ENCODE measurements at places on chromosomes 12 and 14. TPM values are rescaled to one million over a fixed set of nuclear protein-coding genes. Genes with fewer than 3 reads are reported as not detected.

The SUOX gene
- polyA plus RNA-seq, result 6.2 TPM

The RGS6 gene
- polyA plus RNA-seq, result not detected

The LDHB gene
- polyA plus RNA-seq, result 805 TPM

The IGFBP6 gene
- polyA plus RNA-seq, result 62.5 TPM

The FZD10 gene
- 4.8 TPM for polyA plus RNA-seq

The OR11H6 gene
- polyA plus RNA-seq, result not detected

All from foreskin keratinocyte (primary cell).